ENCODE measurements at places on chromosomes 1 and 21.

DNA sequence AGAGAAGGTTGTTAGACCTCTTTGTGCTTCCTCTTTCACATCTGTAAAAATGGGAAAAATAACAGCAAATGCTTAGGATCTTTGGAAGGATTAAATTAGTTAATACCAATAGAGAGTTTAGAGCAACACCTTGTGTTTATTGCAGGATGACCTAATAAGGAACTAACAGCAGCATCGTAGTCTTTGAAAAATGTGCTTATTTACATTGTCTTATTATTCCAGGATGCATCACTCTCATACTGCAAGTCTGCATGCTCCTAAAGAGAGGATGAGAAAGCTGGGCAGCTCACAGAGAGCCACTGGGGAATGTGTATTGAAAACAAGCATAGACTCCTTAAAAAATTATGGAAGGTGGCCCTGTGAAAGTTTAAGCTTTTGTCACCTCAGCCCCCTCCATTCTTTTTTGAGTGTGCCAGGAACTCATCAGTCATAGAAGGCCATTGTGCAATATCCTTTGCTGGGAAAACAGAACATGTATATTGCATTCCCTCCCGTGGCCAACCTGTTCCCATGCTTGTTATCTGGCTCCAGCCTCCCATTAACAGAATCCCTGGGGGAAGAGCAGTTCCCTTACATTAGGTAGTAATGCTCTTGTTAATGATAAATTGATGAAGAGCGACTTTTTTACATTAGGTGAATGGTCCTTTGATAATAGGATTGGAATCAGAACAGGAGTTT is 180.7 kb downstream of the ZNF326 start:
- no peak for DNase-seq

GRCh38 chr1:204413170-204413535 is 1.5 kb upstream of the PPP1R15B start:
- DNase-seq: no peak

GRCh38 chr21:22961258-22961657 is 1963.0 kb downstream of the NCAM2 start:
- DNase-seq: no peak

- no peak for DNase-seq
Measured at GRCh38 chr21:43803558-43804300, 14.4 kb downstream of the RRP1 start.

DNA sequence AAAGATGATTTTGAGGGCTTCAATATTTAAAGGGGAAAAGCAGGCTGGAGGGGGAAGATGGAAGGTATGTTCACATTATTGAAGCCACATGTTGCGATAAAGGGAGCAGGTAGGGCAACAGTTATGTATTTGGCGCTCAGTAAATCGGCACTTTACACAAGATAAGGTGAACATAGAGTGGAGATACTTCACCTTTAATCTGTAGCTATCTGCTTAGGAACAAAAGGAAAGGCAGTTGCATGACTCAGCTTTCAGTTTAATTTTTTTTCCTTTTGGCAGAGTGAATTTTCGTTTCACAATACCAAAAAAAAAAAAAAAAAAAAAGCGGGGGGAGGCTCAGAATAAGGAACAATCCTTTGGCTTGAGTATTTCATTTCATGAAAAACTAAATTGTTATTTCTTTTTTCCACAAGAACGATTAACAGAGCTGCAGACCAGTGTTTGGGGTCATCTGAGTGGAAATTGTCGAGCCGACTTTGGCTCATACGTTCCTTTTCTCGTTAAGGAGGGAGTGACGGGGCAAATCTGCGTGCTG is 1.1 kb upstream of the COQ8A start:
- peak; percentile 36 for DNase-seq

DNA sequence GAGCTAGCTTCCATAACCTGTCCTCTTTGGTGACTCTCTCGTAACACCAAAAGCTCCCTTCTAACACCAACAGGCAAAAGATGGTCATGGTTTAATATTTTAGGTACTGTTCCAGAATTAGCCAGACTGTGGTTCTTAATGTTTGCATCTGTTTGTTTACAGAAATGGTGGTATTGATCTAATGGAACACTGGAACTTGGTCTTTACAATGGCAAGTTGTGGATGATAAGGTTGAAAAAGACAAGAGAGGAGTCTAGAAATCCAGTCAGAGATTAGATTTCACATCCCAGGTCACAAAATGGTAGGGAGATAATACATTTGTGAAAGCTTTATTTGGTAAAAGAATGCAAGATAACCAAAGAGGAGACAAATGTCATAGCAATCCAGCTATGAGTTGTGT is 293.1 kb downstream of the SMYD3 start:
- no peak for DNase-seq

DNA sequence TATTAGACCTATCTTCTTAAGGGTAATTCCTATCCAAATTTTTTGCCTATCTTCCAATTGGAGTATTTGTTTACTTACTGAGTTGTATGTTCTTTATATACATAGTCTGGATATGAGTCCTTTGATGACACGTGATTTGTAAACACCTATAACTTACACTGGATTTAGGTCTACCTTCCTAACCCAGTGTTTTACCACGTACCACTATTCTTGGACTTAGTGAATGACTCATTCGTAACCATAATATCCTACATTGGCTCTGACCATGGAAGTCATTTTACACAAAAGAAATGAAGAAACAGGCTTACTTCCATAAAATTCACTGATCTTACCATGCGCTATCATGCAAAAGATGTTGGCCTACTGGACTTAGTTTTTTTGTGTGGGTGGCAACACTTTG is 23.9 kb upstream of the ZZZ3 start:
- DNase-seq: no peak

DNA sequence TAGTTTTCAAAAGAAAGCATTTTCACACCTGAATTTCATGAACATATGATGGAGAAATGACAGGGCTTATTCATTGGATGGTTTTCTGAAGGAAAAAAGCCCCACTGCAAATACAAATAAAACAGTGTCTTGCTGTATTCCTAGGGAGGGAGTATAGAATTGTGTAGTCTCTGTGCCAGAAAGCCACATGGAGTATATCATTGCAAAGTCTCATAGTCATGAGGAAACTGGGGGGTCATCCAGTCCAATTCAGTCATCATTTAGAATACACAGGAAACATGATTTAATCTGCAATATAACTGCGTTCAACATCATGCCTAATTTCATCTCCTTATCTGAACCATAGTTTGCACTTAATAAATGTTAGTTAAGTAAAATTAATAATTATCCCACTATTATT is 222.3 kb downstream of the NTNG1 start:
- DNase-seq: no peak

- no peak for DNase-seq
Measured at GRCh38 chr1:114089502-114090138, 64.0 kb downstream of the SYT6 start.

- DNase-seq: no peak
Measured at GRCh38 chr1:77925518-77925917, 37.1 kb downstream of the NEXN start.

GRCh38 chr1:67040405-67040804 is 13.5 kb downstream of the SLC35D1 start:
- no peak for DNase-seq

GRCh38 chr1:169305948-169306347 is 61.6 kb downstream of the NME7 start:
- no peak for DNase-seq

DNA sequence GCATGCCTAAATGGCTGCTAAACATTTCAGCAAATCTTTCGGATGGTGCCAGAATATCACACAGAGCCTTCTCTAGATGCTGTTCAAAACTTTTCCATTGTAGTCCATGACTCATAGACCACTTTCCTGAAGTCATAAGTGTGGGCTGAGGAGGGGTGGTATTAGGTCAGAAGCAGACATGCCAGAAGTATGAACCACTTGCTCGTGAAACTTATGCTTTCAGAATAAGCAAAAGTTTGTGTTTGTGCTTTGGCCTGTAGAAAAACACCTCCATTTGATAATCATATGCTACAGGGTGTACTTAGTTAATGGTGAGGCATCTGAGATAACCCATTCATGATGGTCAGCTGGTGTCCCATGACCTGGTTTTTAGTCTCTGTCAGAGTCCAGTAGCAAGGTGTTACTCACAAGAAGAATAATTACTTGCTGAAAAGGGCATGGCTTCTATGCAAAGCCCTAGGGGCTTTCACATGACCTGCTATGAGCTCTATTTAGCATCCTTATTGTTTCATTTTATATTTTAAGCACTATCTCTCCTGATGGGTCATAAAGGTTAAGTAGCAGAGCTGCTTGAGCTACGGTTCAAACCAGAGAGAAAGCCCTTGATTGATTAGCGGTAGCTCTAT is 183.1 kb upstream of the IVNS1ABP start:
- peak; percentile 10 for DNase-seq

DNA sequence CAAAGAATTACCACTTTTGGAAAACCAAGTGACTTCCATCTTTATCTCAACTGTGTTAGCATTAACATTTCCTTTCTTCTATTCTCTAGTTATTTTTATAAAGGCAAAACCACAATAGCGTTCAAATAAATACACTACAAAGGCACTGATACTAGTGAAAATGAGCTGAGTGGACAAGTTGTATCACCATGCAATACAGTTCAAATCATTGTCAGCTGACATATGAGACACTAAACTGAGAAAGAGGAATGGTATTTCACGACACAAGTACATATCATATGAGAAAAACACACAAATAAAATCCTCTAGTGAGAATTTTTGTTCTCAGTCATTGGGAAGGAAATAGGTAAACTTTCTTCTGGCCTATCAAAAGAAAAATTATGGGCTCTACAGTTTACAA is 26.2 kb downstream of the ENAH start:
- no peak for DNase-seq

GRCh38 chr1:215018555-215018954 is 64.0 kb upstream of the KCNK2 start:
- DNase-seq: no peak

GRCh38 chr1:160006312-160006940 is 25.4 kb downstream of the PIGM start:
- peak; percentile 39 for DNase-seq

DNA sequence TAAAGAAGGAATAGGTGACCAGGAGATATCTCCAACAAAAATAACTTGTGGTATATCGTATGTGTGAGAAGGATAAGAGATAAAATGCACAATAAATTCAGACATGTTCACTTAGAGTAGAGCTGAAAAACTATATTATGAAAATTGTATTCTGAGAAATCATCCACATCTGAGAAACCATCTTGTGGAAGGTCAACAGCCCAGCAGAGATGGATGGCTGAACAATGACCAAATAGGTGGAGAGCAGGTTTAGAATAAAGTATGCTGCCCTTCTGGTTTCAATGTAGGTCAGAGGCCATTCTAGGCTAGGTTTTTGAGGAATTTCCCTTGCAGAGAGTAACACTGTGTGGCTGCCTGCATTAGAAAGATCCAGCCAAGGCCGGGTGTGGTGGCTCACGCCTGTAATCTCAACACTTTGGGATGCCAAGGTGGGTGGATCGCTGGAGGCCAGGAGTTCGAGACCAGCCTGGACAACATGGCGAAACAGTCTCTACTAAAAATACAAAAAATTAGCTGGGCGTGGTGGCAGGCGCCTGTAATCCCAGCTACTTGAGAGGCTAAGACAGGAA is 8.8 kb upstream of the UAP1 start:
- no peak for DNase-seq

DNA sequence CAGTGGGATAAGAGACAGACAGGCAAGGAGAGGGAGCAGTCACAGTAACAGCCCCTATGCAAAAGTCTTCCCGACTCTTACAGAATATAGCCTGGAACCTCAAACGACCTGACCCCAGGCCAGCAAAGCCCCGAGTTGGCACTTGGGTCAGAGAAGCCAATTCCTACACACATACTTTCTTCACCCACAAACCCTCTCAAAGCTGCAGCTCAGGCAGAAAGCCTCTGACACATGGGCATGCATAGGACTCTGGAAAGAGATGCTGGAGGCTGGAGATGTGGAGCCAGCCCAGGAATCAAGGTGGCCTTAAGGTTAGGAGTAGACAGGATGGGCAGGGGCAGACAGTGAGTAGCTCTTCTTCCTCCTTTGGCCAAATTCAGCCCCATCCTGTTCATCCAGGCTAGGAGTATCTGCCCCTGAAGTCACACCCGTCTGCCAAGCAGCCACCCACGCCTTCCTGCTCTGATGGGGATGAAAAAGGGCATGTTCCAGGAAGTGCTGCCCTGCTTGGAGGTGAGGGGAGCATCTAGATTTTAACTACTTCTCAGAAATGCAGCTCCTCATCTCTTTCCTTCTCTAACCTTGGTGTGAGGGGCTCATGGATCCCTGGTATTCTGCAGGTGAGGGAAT is 7.8 kb downstream of the SLC41A1 start:
- DNase-seq: no peak

DNA sequence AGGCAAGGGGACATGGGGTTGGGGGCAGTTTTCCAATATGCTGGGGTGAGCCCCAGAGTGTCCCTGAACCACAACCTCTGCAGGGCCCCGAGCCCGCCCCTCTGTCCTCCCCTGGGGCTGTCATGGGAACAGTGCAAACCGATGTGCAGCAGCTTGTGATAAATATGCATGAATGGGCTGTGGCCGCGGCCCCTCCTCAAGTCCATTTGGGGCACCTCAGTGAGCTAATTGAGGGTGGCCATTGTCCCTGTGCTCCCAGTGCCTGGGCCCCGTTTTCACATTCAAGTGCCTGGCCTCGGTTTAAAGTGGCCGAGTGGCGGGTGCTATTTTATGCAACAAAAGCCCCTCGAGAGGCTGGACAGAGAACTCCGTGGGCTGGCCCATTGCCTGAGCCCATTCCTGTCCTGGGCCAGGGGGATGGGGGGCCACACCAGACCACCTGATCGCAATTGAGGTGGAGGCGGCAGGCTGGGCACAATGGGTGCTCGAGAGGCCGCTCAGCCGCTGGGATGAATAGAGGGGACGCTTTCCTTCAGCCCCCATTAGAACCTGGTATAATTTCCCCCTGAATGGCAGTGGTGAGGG is 193.7 kb downstream of the FOXD2 start:
- DNase-seq: no peak

GRCh38 chr1:181496759-181497158 is 13.4 kb downstream of the CACNA1E start:
- DNase-seq: no peak

DNA sequence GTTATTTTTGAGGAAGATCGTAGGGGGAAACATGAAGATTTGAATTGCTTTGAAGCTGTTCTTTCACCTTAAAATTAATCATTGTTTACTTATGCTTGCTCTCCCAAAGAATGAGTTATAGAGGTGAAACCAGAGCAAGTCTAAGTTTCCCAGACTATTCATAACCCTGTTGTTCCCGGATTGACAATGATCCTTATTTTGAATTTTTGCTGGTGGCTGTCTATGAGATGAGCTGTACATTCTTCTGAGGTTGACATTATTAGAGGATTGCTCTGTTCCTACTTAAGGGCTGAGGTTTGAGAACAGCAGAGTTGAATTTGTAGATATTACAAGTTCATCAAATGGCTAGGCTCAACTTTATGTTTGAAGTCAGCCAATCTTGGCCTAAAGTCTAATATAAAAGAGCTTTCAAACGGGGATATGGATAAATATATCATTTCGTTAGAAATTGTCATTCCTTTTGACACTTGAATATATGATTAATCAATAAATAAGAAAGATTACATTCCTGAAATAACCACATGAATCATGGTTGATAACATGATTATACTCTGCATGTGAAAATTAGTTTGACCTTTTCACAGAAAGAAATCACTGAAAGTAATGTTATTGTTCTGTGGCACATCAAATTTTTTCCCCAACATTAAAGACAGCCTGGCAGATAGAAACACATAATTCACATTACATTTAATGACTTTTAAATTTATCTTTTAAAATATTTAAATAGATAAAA is 19.1 kb upstream of the PDE4B start:
- DNase-seq: no peak
